Fibroblast of skin of abdomen (primary cell): ENCODE measurements at places on chromosomes 1 and 21.

DNA sequence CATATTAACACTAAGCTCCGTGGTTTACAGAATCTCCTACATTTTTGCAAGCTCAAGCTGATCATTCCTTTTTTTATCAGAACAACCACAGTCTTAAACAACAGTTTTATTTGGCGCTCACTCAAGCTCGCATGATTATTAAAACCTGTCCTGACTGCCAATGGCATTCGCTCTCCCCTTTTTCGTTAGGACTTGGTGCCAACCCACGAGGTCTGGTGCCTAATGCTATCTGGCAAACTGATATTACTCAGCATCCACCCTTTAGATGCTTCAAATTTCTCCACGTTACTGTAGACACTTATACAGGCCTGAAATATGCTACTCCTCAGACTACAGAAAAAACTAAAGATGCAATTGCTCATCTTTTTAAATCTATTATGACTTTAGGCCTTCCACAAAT, 23.0 kb upstream of the ITLN1 start:
- DNase-seq: no peak

GRCh38 chr21:44712203-44713028, 1.0 kb upstream of the TSPEAR start:
- DNase-seq: no peak

GRCh38 chr1:9807541-9807940, 16.2 kb downstream of the CLSTN1 start:
- no peak for DNase-seq

- peak; percentile 81 for DNase-seq
These were observed 2.2 kb upstream of the BCL9 start for GRCh38 chr1:147539122-147539575.

GRCh38 chr1:39268112-39268581, 63.7 kb downstream of the MACF1 start:
- peak; percentile 82 for DNase-seq

GRCh38 chr21:44449473-44450363, 5.6 kb upstream of the LRRC3 start:
- DNase-seq: no peak

GRCh38 chr1:103326595-103326994, 198.9 kb upstream of the RNPC3 start:
- no peak for DNase-seq

- peak; percentile 28 for DNase-seq
These were observed 11.4 kb downstream of the AGMAT start for GRCh38 chr1:15573477-15573876.

DNA sequence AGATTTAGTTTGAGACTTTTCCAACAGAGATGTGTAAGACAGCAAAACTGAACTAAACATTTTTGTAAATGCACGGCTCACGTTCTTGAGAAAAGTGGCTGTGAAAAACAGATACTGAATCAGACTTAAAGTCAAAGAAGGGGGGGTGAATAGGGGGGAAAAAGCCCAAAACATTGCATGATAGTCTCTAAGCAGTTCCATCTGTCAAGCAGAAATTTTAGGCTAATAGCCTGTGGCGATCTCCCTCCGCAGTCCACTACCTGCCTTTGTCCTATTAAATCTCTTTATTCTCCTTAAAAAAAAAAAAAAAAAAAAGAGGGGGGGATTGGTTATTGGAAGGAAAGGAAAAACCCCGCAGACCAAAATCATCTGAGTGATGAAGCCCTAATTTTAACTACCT, 217.6 kb upstream of the NFIA start:
- no peak for DNase-seq

DNA sequence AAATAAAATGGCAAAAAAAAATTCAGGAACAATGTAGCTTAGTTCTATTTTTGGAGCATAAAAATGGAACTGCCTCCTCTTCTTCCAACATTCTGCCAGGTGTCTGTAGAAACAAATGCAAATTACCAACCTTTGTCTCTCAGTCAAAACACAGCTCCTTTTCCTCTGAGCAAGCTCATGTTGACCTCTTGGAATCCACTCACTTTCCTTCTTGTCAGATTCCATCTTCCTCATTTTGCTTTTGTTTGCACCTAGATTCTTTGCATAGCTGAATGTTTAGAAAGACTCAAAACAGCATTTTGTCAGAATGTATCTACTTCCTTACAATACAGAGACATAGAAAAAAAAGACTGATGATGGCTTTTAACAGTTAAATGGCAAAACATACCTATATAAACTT, 178.2 kb downstream of the ADGRL2 start:
- peak; percentile 9 for DNase-seq

- no peak for DNase-seq
These were observed 596 bp downstream of the PADI4 start for GRCh38 chr1:17308593-17308992.

DNA sequence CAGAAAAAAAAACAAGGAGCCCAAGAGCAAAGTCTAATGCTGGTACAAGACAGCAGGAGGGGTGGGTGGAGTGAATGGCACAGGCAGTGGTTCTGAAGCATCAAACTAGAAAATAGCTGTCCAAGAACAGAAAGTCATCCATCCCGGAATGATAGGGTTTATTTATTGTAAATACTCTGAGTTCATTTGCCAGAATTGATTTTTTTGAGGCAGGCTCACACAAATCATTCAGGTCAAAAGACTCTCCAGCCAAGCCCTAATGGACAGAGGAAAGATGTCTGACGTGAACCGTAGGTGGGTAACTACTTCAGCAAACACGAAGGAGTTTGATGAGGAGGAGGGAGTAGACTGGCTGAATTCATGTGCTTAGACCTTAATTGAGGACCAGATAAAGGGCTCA, 13.8 kb upstream of the DISP1 start:
- DNase-seq: no peak

DNA sequence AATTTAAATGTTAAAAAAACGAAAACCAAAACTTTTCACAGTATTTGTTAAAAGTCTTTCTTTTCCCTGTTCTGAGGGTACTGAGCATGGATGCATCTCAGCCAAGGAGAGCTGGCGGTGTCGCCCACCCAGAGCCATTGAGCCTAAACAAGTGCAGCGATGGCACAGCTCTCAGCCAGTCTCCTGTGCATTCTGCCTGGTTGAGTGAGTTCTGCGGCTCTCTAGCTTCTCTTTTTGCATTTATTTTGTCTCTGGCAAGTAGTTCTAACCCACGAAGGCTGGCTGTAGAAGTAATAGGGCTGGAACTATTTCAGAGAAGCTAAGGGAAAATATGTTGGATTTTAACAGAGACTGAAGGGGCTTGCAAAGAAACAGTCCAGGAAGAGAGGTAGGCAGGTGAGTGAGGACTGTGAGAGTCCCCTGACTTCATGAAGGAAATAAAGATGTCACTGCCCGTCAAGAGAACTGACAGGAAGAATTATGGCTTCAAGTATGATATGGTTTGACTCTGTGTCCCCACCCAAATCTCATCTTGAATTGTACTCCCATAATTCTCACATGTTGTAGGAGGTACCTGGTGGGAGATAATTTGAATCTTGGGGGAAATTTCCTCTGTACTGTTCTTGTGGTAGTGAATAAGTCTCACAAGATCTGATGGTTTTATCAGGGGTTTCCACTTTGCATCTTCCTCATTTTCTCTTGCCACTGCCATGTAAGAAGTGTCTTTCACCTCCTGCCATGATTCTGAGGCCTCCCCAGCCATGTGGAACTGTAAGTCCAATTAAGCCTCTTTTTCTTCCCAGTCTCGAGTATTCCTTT, 35.7 kb upstream of the LIN9 start:
- DNase-seq: no peak

DNA sequence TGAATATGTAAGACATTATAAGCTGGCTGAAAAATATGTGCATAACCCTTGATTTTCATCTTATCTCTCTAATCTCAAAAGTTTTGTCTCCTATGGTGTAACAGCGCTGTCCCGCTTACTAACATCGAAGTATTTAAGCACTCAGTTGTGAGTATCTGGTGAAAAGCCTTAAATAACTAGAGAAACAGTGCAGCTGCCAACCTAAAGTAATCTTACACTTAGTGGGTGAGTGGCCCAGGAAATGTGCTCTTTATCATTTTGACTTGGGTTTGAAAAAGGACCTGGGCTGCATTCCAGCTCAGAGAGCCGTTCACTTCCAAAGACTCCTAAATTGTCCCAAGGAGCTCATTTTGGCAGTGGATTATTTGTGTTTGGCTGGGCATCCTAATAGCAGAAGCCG, 225.9 kb downstream of the SPATA17 start:
- DNase-seq: no peak

DNA sequence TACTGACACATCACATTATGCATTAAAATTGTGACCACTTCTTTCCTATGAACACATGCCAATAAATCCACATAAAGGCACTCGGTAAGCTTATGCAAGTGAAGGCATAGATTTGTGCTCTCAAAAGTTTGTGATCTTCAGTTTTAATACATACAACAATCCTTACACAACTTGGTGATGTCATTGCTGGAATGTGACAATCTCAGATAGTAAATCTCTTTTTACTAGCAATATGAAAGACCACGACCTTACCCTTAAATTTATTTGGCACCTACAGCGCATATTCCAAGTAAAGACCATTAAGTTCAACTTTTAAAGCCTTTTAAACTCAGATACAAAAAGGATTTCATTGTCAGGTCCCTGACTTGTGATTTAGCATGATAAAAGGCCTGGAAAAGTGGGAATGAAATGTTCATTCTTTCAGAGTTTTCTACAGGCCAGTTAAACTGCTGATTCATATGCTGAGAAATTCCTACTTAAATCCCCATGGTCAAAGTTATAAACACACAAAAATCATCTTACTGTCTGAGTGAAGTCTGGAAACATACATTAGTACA, 157.4 kb downstream of the SIPA1L2 start:
- DNase-seq: peak; percentile 86

- no peak for DNase-seq
These were observed 55.2 kb downstream of the KIAA0040 start for GRCh38 chr1:175137369-175137768.

DNA sequence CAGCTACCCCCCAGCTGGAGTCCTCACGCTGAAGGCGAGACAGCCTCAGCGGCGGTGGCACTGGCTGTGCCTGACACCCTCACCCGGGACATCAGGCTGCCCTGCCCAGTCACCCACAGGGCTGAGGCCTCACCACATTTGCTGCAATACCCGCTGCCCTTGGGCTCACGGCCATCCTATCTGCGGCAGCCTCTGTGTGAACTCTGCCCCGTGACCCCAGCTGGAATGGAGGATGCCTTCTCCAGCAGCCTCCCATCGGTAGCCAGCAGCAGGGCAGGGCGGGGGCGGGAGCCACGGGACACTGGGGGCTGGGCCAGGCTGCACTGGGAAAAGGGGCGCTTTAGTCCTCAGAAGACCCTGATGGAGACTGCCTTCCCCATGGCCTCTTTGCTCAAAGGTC, 112.4 kb upstream of the ZBTB40 start:
- DNase-seq: no peak

DNA sequence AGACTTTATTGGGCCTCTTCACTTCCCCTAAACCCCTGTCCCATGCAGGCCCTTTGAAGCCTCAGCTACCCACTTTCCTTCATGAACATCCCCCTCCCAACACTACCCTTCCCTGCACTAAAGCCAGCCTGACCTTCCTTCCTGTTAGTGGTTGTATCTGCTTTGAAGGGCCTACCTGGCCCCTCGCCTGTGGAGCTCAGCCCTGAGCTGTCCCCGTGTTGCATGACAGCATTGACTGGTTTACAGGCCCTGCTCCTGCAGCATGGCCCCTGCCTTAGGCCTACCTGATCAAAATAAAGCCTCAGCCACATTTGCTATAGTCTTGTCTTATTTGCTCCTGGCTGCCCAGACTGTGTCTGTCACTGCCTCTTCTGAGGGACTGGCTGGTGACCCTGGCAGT, 5.5 kb downstream of the GSTM4 start:
- no peak for DNase-seq
